MCF 10A (cell line): ENCODE measurements at places on chromosomes 7 and 10. TPM values are rescaled to one million over a fixed set of nuclear protein-coding genes. Genes with fewer than 3 reads are reported as not detected.

The PON1 gene
- not detected in 2 replicates for total RNA-seq

The ZMYND11 gene
- 70.4 and 77.0 TPM in 2 replicates for total RNA-seq

The SPAG6 gene
- not detected in 2 replicates for total RNA-seq

The CPN1 gene
- not detected in 2 replicates for total RNA-seq

The HYAL4 gene
- not detected in 2 replicates for total RNA-seq

The FRMD4A gene
- total RNA-seq, result 0.23 and 8.9 TPM in 2 replicates

The OR2A12 gene
- total RNA-seq, result not detected in 2 replicates

The RGR gene
- not detected in 2 replicates for total RNA-seq

The AKR1D1 gene
- not detected in 2 replicates for total RNA-seq

The SEPTIN14 gene
- not detected in 2 replicates for total RNA-seq

The PDE6C gene
- not detected in 2 replicates for total RNA-seq

The ST8SIA6 gene
- 0.19 and 0.52 TPM in 2 replicates for total RNA-seq

The IFRD1 gene
- total RNA-seq, result 116 and 123 TPM in 2 replicates

The SHLD2 gene
- total RNA-seq, result 28.1 and 31.8 TPM in 2 replicates

The KEL gene
- not detected in 2 replicates for total RNA-seq

The HACD1 gene
- total RNA-seq, result 29.6 and 34.2 TPM in 2 replicates

The ERVW-1 gene
- not detected in 2 replicates for total RNA-seq

The MBL2 gene
- total RNA-seq, result not detected in 2 replicates

The PODXL gene
- total RNA-seq, result 1.6 and 1.7 TPM in 2 replicates

The MEOX2 gene
- total RNA-seq, result not detected in 2 replicates

The AZGP1 gene
- total RNA-seq, result 0.58 and 0.59 TPM in 2 replicates

The LRGUK gene
- total RNA-seq, result 0.19 and 0.29 TPM in 2 replicates

The TBX20 gene
- total RNA-seq, result not detected in 2 replicates

The EEPD1 gene
- 0.37 and 0.70 TPM in 2 replicates for total RNA-seq

The FFAR4 gene
- total RNA-seq, result not detected in 2 replicates

The SAMD9L gene
- 1.5 and 3.9 TPM in 2 replicates for total RNA-seq

The ADCYAP1R1 gene
- not detected in 2 replicates for total RNA-seq

The CCDC186 gene
- 20.6 and 20.9 TPM in 2 replicates for total RNA-seq

The LBX1 gene
- total RNA-seq, result not detected in 2 replicates

The LHPP gene
- total RNA-seq, result 3.5 and 3.7 TPM in 2 replicates

The GIMAP6 gene
- not detected in 2 replicates for total RNA-seq

The UBN2 gene
- 18.7 and 25.3 TPM in 2 replicates for total RNA-seq

The PLPP4 gene
- total RNA-seq, result 0.86 and 1.3 TPM in 2 replicates

The SYT15B gene
- 0.07 TPM in 1 of 2 replicates, not detected in the other for total RNA-seq

The ACTR3C gene
- total RNA-seq, result 3.5 and 3.6 TPM in 2 replicates
